ENCODE measurements at places on chromosomes 11 and 22. TPM values are rescaled to one million over a fixed set of nuclear protein-coding genes. Genes with fewer than 3 reads are reported as not detected.

Gene CD3E
- 639 TPM for total RNA-seq

Gene KCNA4
- not detected for total RNA-seq

DNA sequence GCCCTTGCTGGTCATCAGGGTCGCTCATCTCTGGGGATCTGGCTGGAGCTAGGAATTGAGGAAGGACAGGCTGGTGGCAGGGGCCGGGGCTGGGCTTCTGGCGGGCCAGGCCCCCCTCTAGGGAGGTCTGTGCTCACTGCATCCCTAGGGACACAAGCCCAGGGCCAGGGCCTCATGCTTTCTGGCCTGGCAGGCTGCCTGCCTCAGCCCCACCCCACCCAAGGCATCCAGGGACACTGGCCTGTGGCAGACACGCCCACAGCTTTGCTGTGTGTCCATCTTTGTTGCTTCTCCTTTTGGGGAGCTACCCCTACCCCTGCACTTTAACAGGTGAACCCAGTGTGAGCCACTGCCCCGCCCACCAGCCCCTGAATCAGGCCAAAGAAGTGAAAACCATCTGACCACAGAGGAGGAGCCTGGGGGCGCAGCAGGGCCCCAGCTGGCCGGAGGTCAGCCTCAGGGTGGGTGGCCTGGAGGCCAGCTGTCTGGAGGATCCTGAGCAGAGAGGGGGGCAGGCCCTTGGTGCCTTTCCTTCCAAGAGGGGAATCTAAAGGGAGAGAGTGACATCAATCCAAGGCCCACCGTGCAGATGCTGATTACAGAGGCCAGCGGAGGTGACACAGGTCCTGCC lies 26.8 kb upstream of the CELSR1 start:
- H3K4me1 ChIP-seq, result peaks cover 13% of the 10 kb centered on the region
- no peak overlapping the region for H3K4me3 ChIP-seq
- DNase-seq, result no peak
- no peaks in the 10 kb centered on the region for H3K27me3 ChIP-seq
- no peaks in the 10 kb centered on the region for H3K36me3 ChIP-seq

Gene CHRM1
- total RNA-seq, result not detected

DNA sequence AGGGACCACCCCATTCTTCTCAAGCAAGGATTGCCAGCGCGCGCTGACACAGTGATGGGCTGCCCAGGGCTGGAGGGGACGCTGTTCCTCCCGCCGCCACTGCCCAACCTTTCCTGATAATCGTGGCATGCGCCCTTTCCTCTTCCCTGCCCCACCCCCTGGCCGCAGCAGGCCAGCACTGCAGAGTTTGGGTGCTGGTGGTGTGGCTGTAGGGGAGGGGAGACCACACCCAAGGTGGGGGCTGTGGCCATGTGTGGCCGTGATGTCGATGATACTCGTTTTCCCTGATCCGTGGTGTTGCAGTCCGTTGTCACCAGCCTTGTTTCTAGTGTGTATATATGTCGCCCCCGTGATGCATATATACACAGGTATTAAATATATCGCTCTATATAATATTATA lies 22.8 kb upstream of the TEF start:
- no peaks in the 10 kb centered on the region for H3K4me1 ChIP-seq
- H3K36me3 ChIP-seq, result peaks cover 14% of the 10 kb centered on the region
- no peak overlapping the region for H3K4me3 ChIP-seq
- no peak for DNase-seq
- H3K27ac ChIP-seq, result no peak overlapping the region
- H3K27me3 ChIP-seq, result no peaks in the 10 kb centered on the region

GRCh38 chr22:37674951-37675929 lies at the start of gene LGALS1:
TSS of gene LGALS1 (plus strand) at chr22:37675636. CDS start at chr22:37675703, 67 bp downstream.
- H3K36me3 ChIP-seq, result peaks cover 29% of the 10 kb centered on the region
- peak within 1 kb of the TSS; percentile 88 for H3K4me3 ChIP-seq
- peak; percentile 90 for DNase-seq
- H3K4me1 ChIP-seq, result peaks cover 54% of the 10 kb centered on the region
- H3K27me3 ChIP-seq, result no peaks in the 10 kb centered on the region

DNA sequence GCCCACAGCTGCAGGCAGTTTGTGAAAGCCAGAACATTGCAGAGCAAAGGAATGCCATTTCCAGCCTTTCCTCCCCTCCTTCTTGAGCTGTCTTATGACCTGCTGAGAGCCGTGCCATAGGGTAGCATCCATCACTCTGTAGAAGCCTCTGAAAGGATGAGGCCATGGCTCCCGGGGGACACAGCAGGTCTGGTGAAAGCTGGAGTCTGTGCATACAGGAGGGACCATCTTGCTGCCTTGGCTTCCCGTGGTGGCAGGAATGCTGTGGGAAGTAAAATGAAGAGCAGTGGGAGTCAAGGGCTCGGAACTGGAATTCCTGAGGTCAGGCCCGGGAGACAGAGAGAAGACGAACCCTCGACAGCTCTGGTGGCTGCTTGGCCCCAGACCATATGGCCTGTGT lies 30.9 kb downstream of the ANO1 start:
- no peak for DNase-seq
- no peaks in the 10 kb centered on the region for H3K4me1 ChIP-seq
- no peaks in the 10 kb centered on the region for H3K36me3 ChIP-seq
- H3K4me3 ChIP-seq, result no peak overlapping the region
- H3K27me3 ChIP-seq, result no peaks in the 10 kb centered on the region

Gene LDHAL6A
- not detected for total RNA-seq

Gene FTH1
- total RNA-seq, result 1,164 TPM

Gene LMO2
- not detected for total RNA-seq

DNA sequence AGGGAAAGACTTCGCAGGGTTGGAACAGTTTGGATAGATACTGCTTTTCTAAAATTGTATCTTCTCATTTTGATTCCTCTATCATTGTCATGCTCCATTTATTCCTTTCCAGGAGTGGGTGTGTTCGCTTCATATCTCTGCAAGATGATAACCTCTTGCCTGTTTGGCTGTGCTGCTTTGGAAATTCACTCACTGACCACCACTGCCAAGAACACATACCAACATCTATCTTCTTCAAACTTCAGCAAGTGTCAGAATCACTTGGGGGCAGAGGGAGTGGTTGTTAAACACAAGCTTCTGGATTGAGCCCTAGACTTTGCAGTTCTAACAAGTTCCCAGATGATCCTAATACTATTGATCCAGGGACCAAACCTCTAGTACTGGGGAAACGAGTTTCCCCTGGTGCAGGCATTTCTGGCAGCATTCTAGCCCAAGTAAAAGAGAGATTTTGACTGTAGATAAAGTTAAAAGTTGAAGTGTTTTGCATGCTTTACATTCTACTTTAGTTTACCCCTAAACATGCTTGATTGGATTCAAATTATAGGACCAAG lies 11.5 kb upstream of the DKK3 start:
- no peak for DNase-seq
- no peaks in the 10 kb centered on the region for H3K4me1 ChIP-seq
- peaks cover 41% of the 10 kb centered on the region for H3K27me3 ChIP-seq
- H3K36me3 ChIP-seq, result no peaks in the 10 kb centered on the region
- no peak overlapping the region for H3K27ac ChIP-seq

GRCh38 chr11:39345834-39346442 lies 2113.5 kb downstream of the LRRC4C start:
- H3K27me3 ChIP-seq, result no peaks in the 10 kb centered on the region
- H3K36me3 ChIP-seq, result no peaks in the 10 kb centered on the region
- H3K4me3 ChIP-seq, result no peak overlapping the region
- DNase-seq, result no peak

- no peaks in the 10 kb centered on the region for H3K4me1 ChIP-seq
- no peaks in the 10 kb centered on the region for H3K36me3 ChIP-seq
- H3K4me3 ChIP-seq, result no peak overlapping the region
- H3K27ac ChIP-seq, result no peak overlapping the region
- no peak for DNase-seq
These were observed 30.9 kb downstream of the MACROD1 start for GRCh38 chr11:64134963-64135362.

Gene CCDC157
- 3.6 TPM for total RNA-seq

DNA sequence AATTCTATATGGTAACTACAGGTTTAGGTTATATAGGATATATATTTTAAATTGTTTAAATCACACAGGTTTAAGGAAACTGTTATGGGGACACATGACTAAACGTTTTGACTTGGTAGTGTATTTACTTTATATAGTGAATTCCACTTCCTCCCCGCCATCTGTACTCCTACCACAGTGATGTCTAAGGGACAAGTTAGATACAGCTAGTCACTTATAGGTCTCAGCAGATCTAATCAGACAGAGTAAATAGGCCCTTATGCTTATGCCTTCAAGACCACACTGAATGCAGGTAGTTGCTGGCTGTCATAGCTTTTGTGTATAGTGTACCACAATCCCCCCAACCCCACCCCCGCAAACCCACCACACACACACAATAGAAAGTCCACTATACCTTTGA lies 8.2 kb downstream of the SESN3 start:
- peaks cover 11% of the 10 kb centered on the region for H3K36me3 ChIP-seq
- H3K27me3 ChIP-seq, result no peaks in the 10 kb centered on the region
- H3K4me1 ChIP-seq, result peaks cover 16% of the 10 kb centered on the region
- no peak overlapping the region for H3K4me3 ChIP-seq
- DNase-seq, result no peak

GRCh38 chr22:23106906-23107367 lies 34.9 kb downstream of the RSPH14 start:
- DNase-seq, result no peak
- no peak overlapping the region for H3K27ac ChIP-seq
- no peaks in the 10 kb centered on the region for H3K36me3 ChIP-seq
- H3K4me3 ChIP-seq, result no peak overlapping the region
- H3K27me3 ChIP-seq, result no peaks in the 10 kb centered on the region

Gene INS
- not detected for total RNA-seq

Gene CCDC15
- 9.7 TPM for total RNA-seq

All from activated CD4-positive, alpha-beta memory T cell treated with anti-CD3 and anti-CD28 coated beads, Interleukin-2, amount 10 ng/mL, durations not matched to agents 7 days and 5 days (primary cell).